ENCODE measurements at places on chromosomes 3 and 15.
A peak's percentile ranks its signal among the peaks of the same experiment; 100 is the strongest.

DNA sequence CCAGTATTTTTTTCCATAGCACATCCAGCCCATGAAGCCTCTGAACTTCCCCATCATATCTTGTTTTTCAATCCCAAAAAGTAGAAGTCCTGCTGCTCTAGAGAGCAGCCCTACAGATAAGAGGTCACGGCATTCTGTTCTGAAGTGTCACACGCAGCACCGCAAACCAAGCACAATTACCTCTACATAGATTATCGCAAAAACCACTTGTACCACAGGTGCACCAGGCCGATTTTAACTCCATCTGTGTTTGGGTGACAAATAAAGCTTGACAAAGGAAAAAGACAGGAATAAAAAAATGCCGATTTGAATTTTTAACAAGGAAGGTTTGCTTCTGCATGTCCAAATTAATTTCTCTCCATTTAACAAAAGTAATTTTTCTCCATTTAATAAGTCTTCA lies 113.7 kb downstream of the MYO5A start:
- DNase-seq, result no peak
- H3K36me3 ChIP-seq, result no peaks in the 10 kb centered on the region
- H3K4me3 ChIP-seq, result no peak overlapping the region
- no peaks in the 10 kb centered on the region for H3K27me3 ChIP-seq
- no peak overlapping the region for H3K27ac ChIP-seq

DNA sequence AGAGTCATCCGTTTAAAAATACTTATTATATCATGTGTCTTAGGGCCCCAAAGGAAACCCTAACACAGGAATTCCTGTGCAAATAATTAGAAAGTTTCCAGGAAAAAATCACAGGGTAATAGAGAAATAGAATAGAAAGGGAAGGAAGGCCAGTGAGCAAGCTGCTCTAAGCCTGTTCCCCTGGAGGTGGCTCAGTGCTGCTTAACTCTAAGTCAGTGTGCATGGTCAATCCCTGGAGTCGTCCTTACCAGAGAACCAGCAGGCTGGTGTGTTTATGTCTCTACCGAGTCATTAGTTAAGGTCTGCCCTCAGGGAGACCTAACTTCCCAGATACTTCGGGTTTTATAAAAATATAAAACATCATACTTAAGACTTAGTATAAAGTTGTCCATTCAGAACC lies 21.0 kb upstream of the MCF2L2 start:
- peaks cover 26% of the 10 kb centered on the region for H3K36me3 ChIP-seq
- no peak for DNase-seq
- no peak overlapping the region for H3K4me3 ChIP-seq
- no peaks in the 10 kb centered on the region for H3K27me3 ChIP-seq
- peaks cover 10% of the 10 kb centered on the region for H3K4me1 ChIP-seq
- no peak overlapping the region for H3K27ac ChIP-seq

- H3K27ac ChIP-seq, result peak overlapping the region; percentile 88
- H3K36me3 ChIP-seq, result peaks cover 4% of the 10 kb centered on the region
- peaks cover 8% of the 10 kb centered on the region for H3K27me3 ChIP-seq
- DNase-seq, result no peak
- peak overlapping the region; percentile 21 for H3K4me3 ChIP-seq
These were observed 1.4 kb downstream of the MGLL start for GRCh38 chr3:127820826-127821313.

GRCh38 chr15:70055601-70056051 lies 42.1 kb downstream of the TLE3 start:
- H3K4me1 ChIP-seq, result no peaks in the 10 kb centered on the region
- peaks cover 100% of the 10 kb centered on the region for H3K36me3 ChIP-seq
- peak; percentile 30 for DNase-seq
- H3K4me3 ChIP-seq, result no peak overlapping the region
- H3K27me3 ChIP-seq, result no peaks in the 10 kb centered on the region
- no peak overlapping the region for H3K27ac ChIP-seq

- no peak for DNase-seq
- H3K4me3 ChIP-seq, result no peak overlapping the region
- no peak overlapping the region for H3K27ac ChIP-seq
- H3K27me3 ChIP-seq, result no peaks in the 10 kb centered on the region
These were observed 16.7 kb downstream of the DCBLD2 start for GRCh38 chr3:98884675-98885371.

- H3K27me3 ChIP-seq, result no peaks in the 10 kb centered on the region
- H3K27ac ChIP-seq, result no peak overlapping the region
- H3K36me3 ChIP-seq, result no peaks in the 10 kb centered on the region
- H3K4me1 ChIP-seq, result no peaks in the 10 kb centered on the region
- DNase-seq, result no peak
These were observed 11.8 kb downstream of the PARP15 start for GRCh38 chr3:122589297-122589696.

DNA sequence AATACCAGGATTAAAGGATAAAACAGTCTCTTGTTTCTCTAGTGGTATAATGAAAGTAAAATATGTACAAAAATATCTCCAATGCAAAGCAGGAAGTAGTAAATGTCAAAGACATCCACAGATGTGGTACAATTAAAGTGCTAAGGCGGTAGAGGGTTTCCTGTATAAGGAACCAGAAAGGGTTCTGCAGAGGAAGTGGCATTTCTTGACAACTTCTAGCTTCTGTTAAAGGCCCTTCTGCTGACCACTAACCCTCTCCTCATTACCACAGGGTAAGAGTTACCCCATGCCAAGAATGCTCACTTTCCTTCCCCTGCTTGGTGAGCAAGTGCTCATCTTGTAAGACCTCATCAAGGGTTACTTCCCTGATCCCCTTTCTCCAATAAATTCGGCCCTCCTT lies 883.6 kb upstream of the NR2F2 start:
- no peak overlapping the region for H3K27ac ChIP-seq
- no peaks in the 10 kb centered on the region for H3K36me3 ChIP-seq
- no peaks in the 10 kb centered on the region for H3K4me1 ChIP-seq
- no peak for DNase-seq

GRCh38 chr3:34323517-34323916 lies 525.1 kb downstream of the PDCD6IP start:
- H3K27ac ChIP-seq, result no peak overlapping the region
- H3K4me3 ChIP-seq, result no peak overlapping the region

- no peak overlapping the region for H3K27ac ChIP-seq
- peaks cover 51% of the 10 kb centered on the region for H3K27me3 ChIP-seq
- H3K36me3 ChIP-seq, result no peaks in the 10 kb centered on the region
- H3K4me1 ChIP-seq, result peaks cover 29% of the 10 kb centered on the region
- H3K4me3 ChIP-seq, result peak overlapping the region; percentile 56
These were observed 319.2 kb downstream of the FGF12 start for GRCh38 chr3:192408007-192408646.

GRCh38 chr3:46898321-46899150 lies 21.0 kb downstream of the PTH1R start:
- H3K4me1 ChIP-seq, result peaks cover 12% of the 10 kb centered on the region
- no peaks in the 10 kb centered on the region for H3K36me3 ChIP-seq
- H3K27me3 ChIP-seq, result no peaks in the 10 kb centered on the region
